Activated naive CD4-positive, alpha-beta T cell treated with anti-CD3 and anti-CD28 coated beads, Interleukin-2, amount 50 U/mL, for 72 hours (primary cell): ENCODE measurements at places on chromosomes 12 and 14. TPM values are rescaled to one million over a fixed set of nuclear protein-coding genes. Genes with fewer than 3 reads are reported as not detected.

PPP1R1A gene
- not detected for total RNA-seq

FAM181A gene
- total RNA-seq = not detected

C12orf50 gene
- total RNA-seq = 0.07 TPM

DNA sequence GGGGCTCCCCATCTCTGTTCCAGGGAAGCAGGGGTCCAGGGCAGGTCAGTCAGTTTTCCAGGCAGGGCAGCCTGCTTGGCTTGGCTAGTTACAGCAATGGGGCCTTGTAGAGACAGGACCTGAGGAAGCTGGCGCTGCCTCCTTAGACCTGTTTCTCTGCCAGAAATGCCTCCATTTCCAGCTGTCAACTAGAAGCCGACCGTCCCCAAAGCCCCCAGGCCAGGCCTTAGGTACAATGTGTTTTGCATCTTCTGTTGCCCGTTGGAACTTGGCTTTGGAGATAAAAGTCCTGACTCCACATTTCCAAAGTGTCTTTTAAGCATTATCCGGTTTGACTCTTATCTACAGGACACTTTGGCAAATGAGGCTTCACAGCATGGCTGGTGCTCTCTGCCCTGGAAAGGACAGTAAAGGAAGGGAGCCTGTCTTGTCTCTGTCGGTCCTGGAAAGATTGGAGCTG, 42.6 kb downstream of the KRT80 start:
- no peak for DNase-seq

DNA sequence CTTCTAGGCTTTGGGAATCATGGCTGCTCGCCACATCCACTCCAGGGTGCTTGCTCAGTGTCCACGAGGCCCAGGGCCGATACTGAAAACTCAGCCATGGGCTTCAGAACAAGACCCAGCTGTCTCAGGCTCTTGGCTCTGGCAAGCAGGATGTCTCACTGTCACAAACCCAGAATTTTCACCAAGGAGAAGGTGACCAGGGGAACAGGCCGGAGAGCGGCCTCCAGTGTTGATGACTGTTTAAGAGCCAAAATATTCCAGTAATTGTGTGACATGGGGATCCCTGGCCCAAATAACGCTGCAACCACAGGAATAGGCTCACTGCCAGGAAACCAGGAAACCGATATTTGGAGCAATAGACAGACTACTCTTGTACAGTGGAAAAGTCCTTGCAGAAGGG, 9.8 kb upstream of the SERPINA5 start:
- no peak for DNase-seq

DNA sequence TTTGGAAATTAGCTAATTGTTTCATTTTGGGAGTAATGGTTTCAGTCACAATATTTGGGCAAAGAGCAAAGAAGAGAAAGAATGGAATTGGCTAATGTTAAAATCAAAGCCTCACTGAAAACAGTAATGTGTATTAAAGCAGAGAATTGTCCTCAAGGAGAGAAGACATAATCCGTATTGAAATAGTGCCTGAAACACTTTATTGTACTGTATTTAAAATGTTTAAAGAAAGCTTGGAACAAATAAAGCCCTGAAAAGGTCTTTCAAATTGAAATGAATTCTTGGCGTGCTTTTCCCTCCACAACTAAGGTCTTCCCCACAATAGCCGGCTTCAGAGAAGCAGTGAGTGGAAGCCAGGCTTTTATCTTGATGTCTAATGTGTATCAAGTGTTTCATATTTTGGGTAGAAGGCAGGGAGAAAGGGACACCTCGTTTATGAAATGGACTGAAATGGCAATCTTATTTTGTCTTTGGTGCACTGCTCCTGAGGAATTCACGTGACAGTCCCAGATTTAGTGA, 212.9 kb upstream of the CRY1 start:
- DNase-seq = no peak

GRCh38 chr12:28966046-28966780, 182.9 kb upstream of the FAR2 start:
- no peak for DNase-seq

DNA sequence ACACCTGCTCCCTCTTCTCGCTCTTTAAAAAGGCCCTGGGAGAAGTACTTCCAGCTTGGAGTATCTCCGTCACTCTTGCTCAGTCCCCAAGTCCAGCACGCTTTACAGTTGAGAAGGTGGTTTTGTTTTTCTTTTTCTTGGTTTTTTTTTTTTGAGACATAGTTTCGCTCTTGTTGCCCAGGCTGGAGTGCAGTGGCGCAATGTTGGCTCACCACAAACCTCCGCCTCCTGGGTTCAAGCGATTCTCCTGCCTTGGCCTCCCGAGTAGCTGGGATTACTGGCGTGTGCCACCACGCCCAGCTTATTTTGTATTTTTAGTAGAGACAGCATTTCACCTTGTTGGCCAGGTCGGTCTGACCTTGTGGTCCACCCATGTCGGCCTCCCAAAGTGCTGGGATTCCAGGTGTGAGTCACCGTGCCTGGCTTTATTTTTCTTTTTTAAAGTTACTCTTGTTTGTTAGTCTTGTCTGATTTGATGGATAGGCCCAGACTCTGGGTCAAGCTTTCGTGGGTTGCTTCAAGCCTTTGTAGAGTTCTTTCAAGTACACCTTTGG, 1.9 kb downstream of the TDRD9 start:
- DNase-seq = no peak
